ENCODE measurements at places on chromosomes 3 and 15.

DNA sequence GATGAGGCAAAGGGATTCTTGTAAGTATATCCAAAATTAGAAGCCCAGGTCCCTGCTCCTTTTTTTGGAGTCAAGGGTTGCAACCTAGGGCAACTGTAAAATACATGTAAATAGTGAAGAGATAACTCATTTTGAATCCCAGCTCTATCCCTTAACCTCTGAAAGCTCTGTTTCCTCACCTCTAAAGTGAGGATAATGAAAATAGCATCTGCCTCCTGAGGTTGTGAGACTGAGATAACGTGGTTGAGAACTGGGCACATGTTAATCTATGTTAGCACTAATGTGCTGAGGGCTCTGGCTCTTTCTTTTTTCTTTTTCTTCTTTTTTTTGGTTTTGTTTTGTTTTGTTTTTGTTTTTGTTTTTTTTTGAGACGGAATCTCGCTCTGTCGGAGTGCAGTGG is 4.8 kb upstream of the NKTR start:
- DNase-seq = no peak

- DNase-seq = peak; percentile 71
Observed at GRCh38 chr3:134600685-134601463, 49.9 kb downstream of the KY start.

DNA sequence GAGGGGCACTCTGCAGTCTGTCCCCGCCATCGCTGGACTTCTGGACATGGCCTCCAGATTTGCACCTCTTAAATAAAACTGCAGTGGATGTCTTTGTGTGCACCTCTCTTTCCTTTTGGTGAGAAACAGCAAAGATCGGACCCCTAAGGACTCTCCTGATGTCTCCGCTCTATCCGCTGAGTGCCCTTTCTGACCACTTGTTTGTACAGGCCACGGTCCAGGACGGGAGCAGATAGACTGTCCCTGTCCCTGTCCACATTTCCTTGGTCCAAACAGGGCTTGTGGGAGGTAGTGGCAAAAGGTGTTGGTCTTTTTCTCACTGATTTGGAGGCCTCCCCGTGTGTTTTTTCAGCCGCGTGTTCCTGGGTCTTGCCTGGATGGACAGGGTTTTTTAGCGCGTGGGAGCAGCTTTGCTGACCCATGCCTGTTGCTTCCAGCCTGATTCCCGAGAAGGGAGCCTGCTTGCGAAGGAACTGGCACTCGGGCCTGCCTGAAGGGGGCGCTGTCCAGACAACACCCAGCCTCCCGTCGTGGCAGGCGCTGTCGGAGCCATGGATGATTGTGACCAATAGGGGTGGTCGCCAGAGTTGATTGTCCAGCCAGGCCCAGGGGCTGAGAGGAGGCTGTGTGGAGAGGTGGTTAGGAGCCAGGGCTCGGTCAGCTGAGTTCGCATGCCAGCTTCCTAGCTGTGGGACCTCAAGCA is 13.2 kb upstream of the STAB1 start:
- peak; percentile 11 for DNase-seq

DNA sequence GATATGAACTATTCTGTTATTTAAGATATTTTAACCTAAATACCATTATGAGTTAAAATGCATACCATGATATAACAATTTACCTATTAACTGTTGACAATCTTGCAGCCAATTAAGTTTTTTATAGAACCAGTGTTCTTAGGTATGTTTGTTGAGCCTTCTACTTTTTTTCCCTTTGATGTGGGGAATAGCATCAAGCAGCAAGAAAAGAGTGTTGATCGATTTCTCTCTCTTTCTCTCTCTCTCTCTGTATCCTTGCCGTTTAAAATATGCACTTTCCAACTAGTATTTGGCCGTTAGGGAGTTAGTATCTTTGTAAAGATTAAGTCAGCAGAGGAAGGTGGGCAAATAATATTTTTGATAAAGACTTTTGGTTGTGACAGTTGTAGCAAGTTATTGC is 5.9 kb downstream of the CHD2 start:
- DNase-seq = no peak

- DNase-seq = no peak
Observed at GRCh38 chr15:34064438-34064837, 25.4 kb upstream of the AVEN start.
